ENCODE measurements at places on chromosomes 11 and 22.
A peak's percentile ranks its signal among the peaks of the same experiment; 100 is the strongest.

GRCh38 chr11:64219755-64220154, 6.2 kb downstream of the TRPT1 start:
- no peak for DNase-seq

DNA sequence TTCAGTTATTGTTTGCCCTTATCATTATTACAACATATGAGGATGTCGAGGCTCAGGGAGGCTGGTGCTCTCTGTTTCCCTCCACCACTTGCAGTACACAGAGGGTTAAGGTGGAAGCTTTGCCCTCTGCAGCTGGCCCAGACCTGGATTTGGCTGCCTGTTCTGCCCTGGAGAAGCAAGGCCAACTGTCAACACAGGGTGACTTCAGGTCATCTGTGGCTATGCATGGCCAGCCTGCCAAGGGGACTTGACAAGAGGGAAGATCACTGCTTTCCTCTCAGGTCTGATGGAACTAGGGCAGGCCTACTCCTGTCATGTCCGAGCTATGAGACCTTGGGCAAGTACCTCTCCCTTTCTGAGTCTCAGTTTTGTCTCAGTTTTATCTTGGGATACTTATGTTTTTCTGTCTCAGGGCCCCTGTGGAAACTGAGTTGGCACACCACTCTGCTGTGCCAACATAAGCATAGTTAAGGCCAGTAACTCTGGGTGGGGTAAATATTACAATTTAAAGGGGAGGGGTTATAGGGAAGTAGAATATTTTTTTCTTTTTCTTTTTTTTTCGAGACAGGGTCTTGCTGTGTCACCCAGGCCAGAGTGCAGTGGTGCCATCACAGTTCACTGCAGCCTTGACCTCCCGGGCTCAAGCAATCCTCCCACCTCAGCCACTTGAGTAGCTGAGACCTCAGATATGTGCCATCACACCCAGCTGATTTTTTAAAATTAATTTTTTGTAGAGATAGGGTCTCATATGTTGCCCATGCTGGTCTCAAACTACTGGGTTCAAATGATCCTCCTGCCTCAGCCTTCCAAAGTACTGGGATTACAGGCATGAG, 2.4 kb upstream of the THRSP start:
- no peak for DNase-seq

GRCh38 chr11:126655807-126656128, 300.3 kb downstream of the ST3GAL4 start:
- no peak for DNase-seq

DNA sequence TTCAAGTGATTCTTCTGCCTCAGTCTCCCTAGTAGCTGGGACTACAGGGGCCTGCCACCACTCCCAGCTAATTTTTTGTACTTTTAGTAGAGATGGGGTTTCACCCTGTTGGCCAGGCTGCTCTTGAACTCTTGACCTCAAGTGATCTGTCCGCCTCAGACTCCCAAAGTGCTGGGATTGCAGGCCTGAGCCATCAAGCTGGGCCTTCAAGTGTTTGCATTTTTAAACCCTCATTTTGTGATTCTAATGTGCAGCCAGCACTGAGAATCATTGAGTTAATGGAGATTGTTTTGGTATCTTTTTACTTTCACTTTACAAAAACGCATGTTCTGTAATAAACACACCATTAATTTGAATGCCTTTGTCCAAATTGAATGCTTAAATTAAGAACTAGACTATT, 3.4 kb downstream of the TYR start:
- DNase-seq: no peak

DNA sequence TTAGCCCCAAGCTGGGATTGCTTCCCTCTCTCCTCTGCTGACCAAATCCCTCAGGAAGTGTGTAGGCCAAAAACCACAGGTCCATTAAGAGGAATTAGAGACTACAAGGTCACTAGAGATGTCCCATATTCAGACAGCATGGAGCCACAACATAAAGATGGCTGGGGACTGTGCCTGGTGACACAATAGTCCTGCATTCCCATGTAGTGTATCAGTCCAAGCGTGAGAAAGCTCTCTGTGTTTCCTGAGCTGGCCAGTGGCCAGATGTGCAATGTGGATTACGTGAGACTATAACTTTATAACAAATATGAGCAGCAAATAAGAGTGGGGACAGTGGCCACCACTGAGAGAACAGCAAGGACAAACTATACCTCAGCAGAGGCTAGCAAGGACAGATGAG, 7.6 kb upstream of the MS4A10 start:
- peak; percentile 61 for DNase-seq

DNA sequence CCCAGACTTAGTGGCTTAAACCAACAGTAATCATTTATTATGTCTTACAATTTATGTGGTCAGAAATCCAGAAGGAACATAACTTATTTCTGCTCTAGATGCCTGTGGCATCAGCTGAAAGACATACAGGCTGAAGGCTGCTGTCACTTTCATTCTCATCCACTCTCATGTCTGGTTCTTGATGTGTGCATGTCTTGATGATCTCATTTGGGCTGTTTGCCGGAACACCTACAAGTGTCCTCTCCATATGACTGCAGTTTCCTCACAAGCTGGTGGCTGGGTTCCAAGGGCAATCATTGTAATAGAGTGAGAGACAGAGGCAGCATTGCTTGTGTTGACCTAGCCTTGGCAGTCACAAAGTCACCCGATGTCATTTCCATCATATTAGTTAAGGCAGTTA, 1375.9 kb upstream of the RAG2 start:
- DNase-seq: no peak

DNA sequence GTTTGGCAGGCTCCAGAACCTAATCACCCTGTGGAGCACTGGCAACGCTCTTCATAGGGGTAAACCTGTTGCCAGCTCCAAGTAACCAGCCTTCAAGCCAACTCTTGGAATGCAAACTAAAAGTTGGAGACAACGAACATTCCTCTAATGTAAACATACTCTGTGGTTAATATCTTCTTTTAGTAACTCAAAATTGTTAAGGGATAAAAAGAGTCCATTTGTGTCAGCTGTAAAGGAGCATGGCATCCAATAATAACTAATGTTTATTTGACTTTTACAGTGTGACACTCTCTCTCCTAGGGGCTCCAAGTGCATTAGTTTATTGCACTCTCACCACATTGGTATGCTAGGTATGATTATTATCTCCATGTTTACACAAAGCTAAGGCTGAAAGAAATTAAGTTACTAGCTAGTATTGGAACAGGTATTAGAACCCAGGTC, 31.0 kb upstream of the AMOTL1 start:
- DNase-seq: no peak

DNA sequence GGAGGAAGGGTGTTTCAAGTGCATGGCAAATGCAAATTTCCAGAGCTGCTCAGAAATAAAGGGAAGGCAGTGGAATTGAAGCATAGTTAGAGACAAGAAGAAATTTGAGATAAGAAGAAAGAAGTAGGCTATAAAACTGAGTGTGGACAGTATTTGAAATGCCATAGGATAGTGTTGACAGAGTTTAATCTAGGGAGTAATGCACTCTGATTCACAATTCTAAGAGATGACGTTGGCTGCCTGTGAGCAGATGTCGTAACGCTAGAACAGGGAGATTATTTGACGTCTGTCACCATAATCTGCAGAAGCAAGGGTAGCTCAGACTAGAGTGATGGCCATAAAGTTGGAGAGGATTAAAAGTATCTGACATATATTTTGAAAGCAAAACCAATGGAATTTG, 389.9 kb upstream of the KIRREL3 start:
- no peak for DNase-seq

- peak; percentile 80 for DNase-seq
Observed at GRCh38 chr11:69460540-69461257, 20.8 kb upstream of the LINC01488 start.

DNA sequence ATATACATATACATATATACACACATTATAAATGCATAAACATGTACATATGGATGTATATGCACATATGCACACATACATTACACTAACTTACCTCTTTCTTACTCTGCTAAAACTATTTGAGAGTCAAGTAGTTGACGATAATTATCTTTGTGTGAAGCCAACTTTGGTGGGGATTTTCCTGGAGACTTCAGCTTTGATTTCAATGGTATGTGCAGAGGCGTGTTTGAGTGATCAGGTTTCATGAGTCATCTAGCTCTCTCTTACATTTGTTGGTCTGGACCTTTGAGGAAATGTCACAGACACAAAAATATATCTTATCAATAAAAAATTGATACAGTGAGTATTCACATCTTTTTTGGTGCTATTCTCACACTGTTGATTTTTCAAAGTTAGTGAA, 769.1 kb upstream of the LUZP2 start:
- peak; percentile 27 for DNase-seq

DNA sequence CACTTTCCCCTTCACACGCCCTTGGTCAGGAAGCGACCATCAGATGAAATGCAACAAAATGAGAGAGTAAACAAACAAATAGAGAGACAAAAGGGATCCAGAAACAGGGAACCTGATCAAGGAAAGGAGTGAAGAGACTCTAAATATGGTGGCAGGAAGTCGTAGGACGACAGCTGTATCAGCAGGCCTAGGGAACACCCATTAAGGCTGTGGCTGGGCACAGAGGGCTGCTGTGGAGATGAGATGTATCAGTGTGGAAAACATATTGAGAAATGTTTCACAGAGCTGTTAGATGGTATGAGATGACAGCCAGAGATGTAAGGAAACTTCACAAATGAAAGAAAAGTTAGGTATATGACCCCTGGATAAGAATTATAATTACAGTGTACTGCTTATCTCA, 155.8 kb upstream of the MTMR2 start:
- DNase-seq: no peak

GRCh38 chr11:61173456-61173855, 12.2 kb upstream of the VPS37C start:
- DNase-seq: peak; percentile 58

All from GM03348 (cell line).